ENCODE measurements at places on chromosomes 12 and 14.
A peak's percentile ranks its signal among the peaks of the same experiment; 100 is the strongest.

DNA sequence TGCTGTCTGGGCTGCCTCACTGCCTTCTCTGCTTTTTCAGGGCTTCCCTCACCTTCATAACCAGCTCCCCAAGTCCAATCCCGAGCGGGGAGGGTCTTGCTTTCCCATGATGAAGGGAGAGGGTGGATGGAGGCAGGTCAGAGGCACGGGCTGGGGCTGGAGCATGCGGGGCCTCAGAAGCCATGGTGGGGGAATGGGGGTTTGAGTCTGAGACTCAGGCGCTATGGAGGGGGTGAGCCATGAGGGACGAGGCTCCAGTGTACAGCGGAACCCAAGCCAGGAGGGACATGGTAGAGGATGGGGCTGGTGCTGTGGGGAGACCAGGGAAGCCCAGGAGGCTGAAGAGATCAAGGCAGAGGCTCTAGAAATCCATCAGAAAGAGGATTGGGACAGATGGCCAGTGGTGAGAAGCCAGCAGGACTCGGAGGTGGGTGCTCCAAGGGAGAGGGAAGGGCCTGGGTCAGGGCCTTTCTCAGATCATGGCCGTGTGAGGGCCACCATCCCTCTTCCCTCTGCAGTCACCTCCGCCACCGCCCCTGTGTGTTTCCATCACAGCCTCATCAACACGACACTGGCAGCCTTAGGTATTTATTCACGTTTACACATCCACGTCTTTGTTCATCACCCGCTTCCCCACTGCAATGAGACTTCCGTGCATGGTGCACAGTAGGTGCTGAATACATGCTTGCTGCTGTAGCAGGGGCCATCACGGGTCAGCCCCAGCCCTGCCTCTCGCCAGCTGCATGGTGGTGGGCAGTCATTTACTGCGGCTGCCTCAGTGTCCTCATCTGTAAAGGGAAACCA is 144.7 kb downstream of the ADGRD1 start:
- no peak for DNase-seq

GRCh38 chr14:100786131-100786530 is 39.8 kb upstream of the MEG3 start:
- DNase-seq, result no peak

GRCh38 chr14:61561104-61561503 is 134.2 kb upstream of the HIF1A start:
- DNase-seq, result no peak

DNA sequence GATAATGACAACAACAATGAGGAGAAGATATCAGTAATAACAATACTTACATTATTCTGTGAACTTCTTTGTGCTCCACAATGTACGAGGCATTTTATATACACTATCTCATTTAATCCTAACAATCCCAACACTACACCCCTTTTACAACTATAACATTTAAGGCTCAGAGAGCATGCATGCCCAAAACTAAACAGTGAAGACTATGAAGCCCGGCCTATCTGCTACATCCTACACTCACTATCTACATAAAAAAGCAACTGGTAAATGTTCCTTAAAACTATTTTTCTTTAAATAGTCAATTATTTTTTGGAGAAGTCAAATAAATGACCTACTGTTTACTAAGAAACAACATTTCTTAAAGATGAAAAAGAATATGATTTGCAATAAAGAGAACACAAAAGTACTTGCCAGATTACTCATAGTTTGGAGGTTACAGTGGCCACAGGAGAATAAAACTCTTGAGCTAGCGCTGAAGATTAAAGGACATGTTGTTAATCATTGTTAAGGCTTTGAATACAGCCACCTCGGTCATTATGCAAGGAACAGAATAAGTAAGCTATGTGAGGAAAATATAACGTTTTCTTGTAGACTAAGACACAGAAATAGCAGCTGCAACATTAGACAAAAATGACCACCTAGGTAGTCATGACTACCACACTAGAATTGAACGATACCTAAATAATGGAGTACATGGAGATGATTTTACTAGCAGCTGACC is 56.7 kb downstream of the EPS8 start:
- DNase-seq, result no peak

DNA sequence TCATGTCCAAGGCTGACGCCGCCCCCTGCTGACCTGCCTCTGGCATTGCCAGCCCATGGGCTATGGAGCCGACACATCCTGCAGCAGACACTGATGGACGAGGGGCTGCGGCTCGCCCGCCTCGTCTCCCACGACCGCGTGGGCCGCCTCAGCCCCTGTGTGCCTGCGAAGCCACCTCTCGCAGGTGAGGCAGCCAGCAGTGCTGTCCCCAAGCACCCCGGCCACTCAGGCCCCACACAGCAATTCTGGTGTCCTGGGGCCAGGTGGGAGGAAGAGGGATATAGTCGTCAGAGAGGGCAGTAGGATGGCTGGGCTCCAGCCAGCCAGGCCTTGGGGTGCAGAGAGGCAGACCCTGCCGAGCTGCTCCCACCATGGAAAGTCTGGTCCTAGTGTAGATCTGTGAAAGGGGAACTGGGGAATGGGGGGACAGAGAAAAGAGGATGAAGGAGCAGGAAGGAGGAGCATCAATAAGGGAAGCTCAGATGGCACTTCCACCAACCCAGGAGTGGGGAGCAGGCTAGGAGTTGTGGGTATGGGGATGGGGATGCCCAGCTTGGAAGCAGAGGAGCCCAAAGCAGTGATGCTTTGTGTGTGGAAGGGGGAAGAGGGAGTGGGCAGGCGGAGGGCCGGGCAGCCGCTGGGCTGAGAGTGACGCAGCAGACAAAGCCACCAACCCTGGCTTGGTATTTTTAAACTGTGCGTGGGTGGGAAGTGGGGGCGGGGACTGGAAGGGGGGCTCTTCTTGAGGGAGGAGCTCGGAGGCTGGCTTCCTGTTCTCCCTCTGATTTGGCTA is 4.7 kb downstream of the NAB2 start:
- peak; percentile 64 for DNase-seq

- no peak for DNase-seq
These were observed 245.6 kb downstream of the SLC41A2 start for GRCh38 chr12:104712477-104712876.

DNA sequence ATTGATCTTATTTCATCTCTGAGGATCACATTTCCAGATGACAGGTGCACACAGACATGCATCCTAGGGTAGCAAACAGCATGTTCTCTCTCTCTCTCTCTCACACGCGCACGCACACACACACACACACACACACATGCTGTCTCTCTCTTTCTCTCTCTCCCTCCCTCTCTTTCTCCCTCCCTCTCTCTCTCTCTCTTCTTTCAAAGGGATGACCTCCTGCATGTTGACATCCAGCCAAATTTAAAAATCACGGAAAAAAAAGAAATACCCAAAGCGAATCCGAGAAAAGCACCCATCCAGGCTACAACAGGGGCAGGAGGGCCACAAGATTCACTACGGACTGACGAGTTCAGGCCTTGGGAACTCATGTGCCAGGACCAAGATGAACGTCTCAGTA is 2.3 kb downstream of the KSR2 start:
- no peak for DNase-seq

GRCh38 chr14:82667501-82667900 is 1133.8 kb upstream of the SEL1L start:
- no peak for DNase-seq

GRCh38 chr12:53972152-53972702 is 699 bp upstream of the HOXC11 start:
- DNase-seq, result no peak

GRCh38 chr12:85260447-85260846 is 19.6 kb upstream of the ALX1 start:
- DNase-seq, result no peak

GRCh38 chr12:1840981-1841425 is 20.6 kb downstream of the LRTM2 start:
- DNase-seq, result no peak

- DNase-seq, result no peak
These were observed 91.9 kb downstream of the SYNE3 start for GRCh38 chr14:95424529-95424928.

DNA sequence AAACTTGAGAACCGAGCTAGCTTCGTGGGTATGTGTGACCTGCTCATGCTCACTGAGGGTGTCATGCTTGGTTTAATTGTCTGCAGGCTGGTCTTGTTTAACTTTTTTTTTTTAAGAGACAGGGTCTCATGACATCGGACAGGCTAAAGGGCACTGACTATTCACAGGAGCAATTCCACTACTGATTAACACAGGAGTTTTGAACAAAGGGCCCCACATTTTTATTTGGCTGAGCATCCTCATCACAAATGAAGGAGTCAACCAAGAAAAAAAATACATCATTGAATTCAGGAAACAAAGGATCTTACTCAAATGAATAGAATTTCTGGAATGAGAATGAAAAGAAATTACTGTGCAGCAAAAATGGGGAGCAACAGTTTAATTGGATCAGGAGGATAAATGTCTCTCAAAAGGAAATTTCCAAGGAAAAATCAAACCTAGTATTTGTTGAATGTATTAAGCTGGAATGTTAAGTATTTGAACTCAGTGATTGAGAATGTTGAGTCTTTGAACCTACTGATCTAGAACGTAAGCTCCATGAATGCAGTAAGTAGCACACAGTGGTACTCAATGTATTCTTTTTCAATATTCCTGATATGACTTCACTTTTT is 20.8 kb upstream of the PYROXD1 start:
- DNase-seq, result no peak
